Breast epithelium (tissue), 4 donors: ENCODE measurements at places on chromosomes 7 and 10. TPM values are rescaled to one million over a fixed set of nuclear protein-coding genes. Genes with fewer than 3 reads are reported as not detected.

MBL2 gene
- not detected for total RNA-seq

FAM13C gene
- total RNA-seq: 13.9 TPM

ATG9B gene
- 2.0 TPM for total RNA-seq

OPN1SW gene
- not detected for total RNA-seq

CYP26C1 gene
- total RNA-seq: not detected

ASB15 gene
- not detected for total RNA-seq

ZNF425 gene
- 2.6 TPM for total RNA-seq

SPAM1 gene
- total RNA-seq: not detected

GIMAP7 gene
- total RNA-seq: 22.1 TPM

KIF11 gene
- total RNA-seq: 0.66 TPM

- DNase-seq: no peak
Measured at GRCh38 chr7:139482662-139483466, 609 bp downstream of the KLRG2 start.

- no peak for DNase-seq
Measured at GRCh38 chr10:43360086-43360485, 11.3 kb upstream of the FXYD4 start.

DNA sequence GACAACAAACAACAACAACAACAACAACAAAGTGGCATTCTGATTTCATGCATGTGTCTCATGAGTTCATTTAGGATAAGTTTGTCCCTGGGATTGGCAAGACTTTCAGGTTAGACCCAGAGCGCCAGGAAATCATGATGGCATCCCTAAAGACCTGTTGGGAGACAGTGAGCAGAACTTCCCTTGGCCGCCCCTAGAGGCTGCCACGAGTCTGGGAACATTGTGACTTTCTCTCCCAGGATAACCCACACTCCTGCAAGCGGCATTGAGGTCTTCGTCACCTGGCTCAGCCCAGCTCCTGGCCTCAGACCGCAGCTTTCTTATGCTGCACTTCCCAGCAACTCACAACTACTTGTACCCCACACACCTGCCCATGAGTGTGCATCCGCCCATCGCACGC, 80.5 kb upstream of the RNF32 start:
- DNase-seq: no peak

DNA sequence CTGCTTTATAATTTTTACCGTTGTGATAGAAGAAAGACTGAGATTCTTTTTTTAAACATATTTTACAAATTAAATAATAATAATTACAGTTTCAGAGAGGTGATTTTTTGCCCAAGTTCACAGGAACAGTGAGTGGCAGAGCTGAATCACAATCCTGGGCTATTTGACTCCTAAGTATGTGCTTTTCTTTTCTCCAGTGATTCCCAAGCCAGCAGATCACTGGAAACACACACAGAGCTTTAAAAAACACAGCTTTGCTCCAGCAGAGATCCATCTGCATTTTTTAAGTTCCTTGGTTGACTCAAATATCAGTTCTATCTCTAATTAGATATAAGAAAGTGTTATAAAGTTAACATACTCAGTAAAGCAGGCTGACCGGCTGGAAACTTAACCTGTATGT, 69.0 kb downstream of the AHR start:
- no peak for DNase-seq

DNA sequence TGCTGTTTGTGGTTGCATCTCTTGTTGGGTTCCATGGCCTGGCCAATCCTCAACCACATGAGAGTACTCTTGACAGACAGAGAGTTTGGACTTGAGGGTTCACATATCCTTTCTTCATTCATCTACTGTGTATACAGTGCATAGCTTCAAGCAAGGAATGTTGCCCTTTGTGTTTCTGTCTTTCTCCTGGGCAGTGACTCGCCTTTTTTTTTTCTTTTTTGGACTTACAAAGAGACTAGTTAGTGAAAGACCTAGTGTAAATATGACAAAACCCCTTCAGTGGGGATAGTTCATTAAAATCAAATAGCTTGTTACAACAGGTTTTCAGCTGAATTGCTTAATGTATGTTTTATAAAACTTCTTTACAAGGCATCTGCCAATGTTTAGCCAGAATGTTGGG, 290.2 kb downstream of the FGFR2 start:
- DNase-seq: no peak

- DNase-seq: no peak
Measured at GRCh38 chr10:118971187-118971586, 58.3 kb upstream of the NANOS1 start.

- no peak for DNase-seq
Measured at GRCh38 chr7:88545663-88546062, 213.8 kb upstream of the ZNF804B start.

DNA sequence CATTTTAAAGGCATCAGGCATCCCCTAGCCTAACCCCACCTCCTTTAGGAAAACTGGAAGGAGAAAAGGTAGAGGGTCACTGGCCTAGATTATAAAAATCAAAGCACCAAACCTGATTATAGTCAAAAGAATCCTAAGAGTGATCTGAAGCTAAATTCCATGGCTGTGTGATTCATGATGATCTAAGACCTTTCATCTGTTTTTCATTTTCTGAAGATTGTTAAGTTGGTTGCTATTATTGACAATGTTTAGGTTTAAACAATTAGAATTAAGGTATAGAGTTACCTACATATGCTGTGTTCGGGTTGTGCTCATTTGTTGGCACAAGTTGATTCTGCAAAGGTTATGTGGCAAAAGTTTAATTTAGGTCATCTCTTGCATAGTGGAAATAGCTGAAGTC, 148.7 kb downstream of the BICC1 start:
- DNase-seq: no peak

GRCh38 chr7:50393547-50394252, 56.5 kb downstream of the FIGNL1 start:
- DNase-seq: no peak

GRCh38 chr10:60794953-60795352, 16.7 kb downstream of the CDK1 start:
- DNase-seq: no peak

GRCh38 chr10:84296091-84296981, 32.1 kb upstream of the CCSER2 start:
- DNase-seq: no peak

GRCh38 chr10:77926566-77927401, at the start of gene DLG5:
TSS of gene DLG5 (minus strand) at chr10:77926755. CDS start at chr10:77926520, 235 bp downstream.
- DNase-seq: peak; percentile 63

- DNase-seq: no peak
Measured at GRCh38 chr10:112701211-112701877, 248.7 kb upstream of the TCF7L2 start.

- no peak for DNase-seq
Measured at GRCh38 chr10:86734207-86734988, 22.0 kb upstream of the BMPR1A start.

GRCh38 chr7:158325530-158326381, 261.9 kb downstream of the PTPRN2 start:
- DNase-seq: peak; percentile 65

DNA sequence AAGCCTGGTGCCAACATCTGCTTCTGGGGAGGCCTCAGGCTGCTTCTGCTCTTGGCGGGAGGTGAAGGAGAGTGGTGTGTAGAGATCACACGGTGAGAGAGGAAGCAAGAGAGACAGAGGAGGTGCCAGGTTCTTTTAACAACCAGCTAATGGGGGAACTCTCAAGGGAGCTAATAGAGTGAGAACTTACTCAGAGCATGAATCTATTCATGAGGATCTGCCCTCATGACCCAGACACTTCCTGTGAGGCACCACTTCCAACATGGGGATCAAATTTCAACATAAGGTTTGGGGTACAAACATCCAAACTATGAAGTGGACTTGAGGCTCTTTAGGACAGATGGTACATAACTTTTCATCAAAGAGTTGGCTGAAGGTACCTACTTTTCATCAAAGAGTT, 5.1 kb upstream of the ZNF32 start:
- DNase-seq: no peak

DNA sequence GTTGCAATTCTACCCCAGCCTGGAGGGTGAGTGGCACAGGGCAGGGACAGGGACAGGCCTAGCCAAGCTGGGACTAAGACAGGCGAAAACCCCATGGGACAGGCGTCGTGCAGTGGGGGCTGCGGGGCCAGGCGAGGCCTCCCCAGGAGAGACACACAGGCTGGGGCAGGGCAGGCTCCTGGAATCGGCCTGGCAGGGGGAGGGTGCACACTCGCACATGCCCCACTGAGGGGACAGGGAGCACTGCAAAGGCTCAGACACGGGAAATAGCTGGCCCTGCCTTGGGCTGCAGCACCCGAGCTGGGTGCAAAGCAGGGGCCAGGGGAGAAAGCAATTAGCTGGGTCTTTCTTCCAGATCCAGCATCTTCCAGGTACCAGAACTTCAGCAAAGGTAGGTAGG, 10.4 kb downstream of the LAT2 start:
- DNase-seq: no peak

DNA sequence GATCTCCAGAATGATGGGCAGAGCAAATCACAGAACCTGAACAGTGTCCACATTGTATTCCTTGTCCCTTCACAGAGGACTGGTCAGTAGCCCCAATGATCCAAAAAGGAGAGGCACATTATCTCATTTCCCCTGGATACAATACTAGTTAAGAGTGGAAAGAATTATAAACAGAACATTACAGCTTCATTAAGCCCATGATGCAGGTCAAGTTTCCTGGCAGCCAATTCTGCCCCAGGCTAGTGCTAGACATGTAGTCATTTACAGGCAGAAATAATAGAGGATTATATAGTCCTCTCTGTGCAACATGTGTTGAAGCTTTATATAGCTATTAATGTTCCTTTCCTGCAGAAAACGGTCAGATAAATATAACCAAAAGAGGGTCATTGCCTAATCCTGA, 124.3 kb upstream of the WNT16 start:
- no peak for DNase-seq
